ENCODE measurements at places on chromosomes 2 and 18. TPM values are rescaled to one million over a fixed set of nuclear protein-coding genes. Genes with fewer than 3 reads are reported as not detected.

DNA sequence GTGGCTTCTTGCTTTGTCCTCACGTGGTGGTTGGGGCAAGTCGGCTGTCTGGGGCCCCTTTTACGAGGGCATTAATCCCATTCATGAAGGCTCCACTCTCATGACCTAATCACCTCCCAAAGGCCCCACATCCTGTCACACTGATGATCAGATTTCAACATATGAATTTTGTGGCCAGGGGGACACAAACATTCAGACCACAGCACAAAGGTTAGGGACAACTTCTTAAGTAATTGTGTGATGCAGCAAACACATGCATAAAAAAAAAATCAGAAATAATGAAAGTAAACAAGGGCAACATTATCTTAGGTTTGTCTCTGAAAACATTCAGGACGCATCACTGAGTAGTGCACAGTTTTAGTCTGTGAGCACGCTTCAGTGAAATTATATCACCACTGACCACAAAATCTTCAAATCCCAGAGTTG lies 54.2 kb upstream of the FRZB start:
- no peak for DNase-seq

CAPN14 gene
- polyA plus RNA-seq, result 0.08 TPM

SLC16A14 gene
- polyA plus RNA-seq, result 0.90 TPM

GRCh38 chr2:158414538-158414937 lies 42.0 kb downstream of the CCDC148 start:
- DNase-seq, result no peak

IL36RN gene
- not detected for polyA plus RNA-seq

- DNase-seq, result no peak
These were observed 64.1 kb upstream of the SPHKAP start for GRCh38 chr2:228245601-228246000.

DNA sequence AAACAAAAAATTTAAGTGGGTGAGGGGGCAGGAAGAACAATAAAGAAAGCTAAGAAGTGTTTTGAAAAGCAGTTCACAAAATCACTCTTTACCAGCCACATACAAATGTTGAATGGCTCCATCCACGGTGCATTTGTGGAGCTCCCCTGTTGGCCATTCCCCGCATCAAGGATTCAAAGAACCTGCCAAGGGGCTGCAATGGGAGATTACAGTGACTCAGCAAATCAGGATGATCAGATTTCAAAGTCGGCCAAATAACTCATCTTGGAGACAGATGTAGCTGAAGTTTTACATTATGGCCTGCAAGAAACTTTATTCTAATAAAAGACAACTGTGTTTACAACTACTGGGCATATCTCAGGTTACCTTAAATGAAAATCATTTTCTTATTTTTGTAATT lies 26.9 kb downstream of the COL4A3 start:
- DNase-seq, result no peak

DNA sequence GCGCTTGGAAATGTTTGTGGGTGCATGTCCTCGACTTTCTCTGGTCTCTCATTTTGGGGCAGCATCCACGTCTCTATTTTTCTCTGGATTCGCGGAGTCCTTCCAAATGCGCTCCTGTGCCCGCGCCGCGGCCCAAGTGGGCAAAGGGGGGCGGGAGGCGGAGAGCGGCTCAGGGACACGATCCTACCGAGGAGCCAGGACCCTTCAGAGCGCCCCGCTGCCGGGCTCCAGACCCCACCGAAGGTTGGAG lies 990 bp downstream of the EPAS1 start:
- DNase-seq, result no peak

TXNDC2 gene
- polyA plus RNA-seq, result 0.06 TPM

- DNase-seq, result no peak
These were observed 132.7 kb downstream of the SCG2 start for GRCh38 chr2:223469270-223470046.

- DNase-seq, result no peak
These were observed 40.1 kb upstream of the GALNT5 start for GRCh38 chr2:157217409-157217808.

GRCh38 chr2:202043475-202043874 lies 9.8 kb downstream of the FZD7 start:
- DNase-seq, result no peak

ELMOD3 gene
- 15.4 TPM for polyA plus RNA-seq

GRCh38 chr2:233375490-233376314 lies 21.4 kb downstream of the DGKD start:
- no peak for DNase-seq

GALNT5 gene
- 15.3 TPM for polyA plus RNA-seq

DNA sequence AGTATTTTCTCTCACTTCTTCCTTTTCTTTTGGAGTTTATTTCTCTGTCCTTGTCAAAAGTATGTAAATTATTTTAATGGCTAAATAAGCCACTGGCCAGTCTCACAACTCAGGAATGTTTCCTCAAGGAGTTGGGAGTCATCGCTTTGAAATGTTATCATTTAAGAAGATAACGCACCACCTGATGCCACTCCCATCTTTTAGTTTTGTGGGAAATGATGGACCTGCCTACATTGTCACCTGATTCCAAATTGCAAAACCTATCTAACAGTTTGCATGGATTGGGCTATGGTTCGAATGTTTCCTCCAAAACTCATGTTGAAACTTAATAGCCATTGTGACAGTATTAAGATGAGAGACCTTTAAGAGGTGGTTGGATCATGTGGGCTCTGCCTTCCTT lies 32.4 kb upstream of the PPM1B start:
- no peak for DNase-seq

- no peak for DNase-seq
These were observed 91.7 kb upstream of the TRIB2 start for GRCh38 chr2:12624905-12625598.

SERPINB13 gene
- not detected for polyA plus RNA-seq

DNA sequence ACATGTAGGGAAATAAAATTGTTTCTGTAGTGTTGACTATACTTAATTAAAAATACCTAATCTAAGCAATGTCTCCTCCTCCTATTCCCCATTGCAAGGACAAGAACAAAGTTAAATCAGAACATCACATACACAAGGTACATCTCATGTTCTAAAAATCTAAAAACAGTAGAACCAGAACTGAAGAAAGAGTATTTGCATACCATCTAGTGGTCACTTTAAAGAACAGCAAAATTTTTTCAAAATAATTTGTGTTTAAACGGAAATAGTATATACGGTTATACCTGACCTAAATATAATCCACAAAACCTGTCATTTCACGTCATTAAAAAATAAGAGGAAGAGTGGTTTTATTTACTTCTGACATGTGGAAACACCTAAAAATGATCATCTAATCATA lies 294.3 kb upstream of the KCNH7 start:
- peak; percentile 2 for DNase-seq

DNA sequence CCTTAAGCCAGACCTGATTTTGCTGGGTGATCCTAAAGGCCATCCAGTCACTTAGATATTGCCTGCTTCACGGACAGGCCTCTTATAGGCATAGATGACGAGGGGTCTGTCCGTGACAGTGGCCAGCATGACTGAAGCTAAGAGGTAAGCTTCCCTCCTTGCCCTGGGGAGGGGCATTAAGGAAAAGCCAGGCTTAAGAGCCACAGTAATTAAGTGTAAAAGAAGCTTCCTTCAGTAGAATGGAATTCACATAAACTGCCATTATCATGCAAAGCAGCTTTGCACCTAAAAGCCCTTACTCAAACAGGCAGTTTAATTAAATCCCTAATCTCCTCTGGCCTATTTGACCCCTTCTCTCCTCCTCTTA lies 99.4 kb upstream of the PKDCC start:
- no peak for DNase-seq

AGAP1 gene
- 9.4 TPM for polyA plus RNA-seq

MYO1B gene
- 26.5 TPM for polyA plus RNA-seq

MRO gene
- polyA plus RNA-seq, result not detected

FOXD4L1 gene
- 0.13 TPM for polyA plus RNA-seq

DNA sequence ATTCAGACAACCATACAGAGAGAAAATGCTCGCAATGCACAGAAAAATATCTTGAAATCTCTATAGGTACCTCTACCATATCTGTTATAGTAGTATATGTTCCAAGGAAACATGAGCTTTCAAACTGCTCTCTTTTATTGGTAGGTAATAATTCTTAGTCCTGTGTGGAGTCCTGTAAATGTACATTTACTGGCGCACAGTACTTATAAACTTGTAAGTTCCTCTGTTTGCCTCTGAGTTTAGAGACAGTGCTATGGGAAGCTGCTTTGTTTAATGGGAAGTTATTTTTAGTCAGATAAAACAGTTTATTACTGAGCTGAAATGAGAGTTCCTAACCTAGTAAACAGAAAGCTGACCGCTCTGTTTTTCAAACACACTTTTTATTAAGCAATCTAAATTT lies 52.7 kb downstream of the CCDC93 start:
- no peak for DNase-seq

FEZ2 gene
- 37.2 TPM for polyA plus RNA-seq

- DNase-seq, result no peak
These were observed 29.1 kb upstream of the CPS1 start for GRCh38 chr2:210527286-210527685.

GRCh38 chr2:197442857-197443256 lies 8.0 kb upstream of the SF3B1 start:
- DNase-seq, result no peak

DNA sequence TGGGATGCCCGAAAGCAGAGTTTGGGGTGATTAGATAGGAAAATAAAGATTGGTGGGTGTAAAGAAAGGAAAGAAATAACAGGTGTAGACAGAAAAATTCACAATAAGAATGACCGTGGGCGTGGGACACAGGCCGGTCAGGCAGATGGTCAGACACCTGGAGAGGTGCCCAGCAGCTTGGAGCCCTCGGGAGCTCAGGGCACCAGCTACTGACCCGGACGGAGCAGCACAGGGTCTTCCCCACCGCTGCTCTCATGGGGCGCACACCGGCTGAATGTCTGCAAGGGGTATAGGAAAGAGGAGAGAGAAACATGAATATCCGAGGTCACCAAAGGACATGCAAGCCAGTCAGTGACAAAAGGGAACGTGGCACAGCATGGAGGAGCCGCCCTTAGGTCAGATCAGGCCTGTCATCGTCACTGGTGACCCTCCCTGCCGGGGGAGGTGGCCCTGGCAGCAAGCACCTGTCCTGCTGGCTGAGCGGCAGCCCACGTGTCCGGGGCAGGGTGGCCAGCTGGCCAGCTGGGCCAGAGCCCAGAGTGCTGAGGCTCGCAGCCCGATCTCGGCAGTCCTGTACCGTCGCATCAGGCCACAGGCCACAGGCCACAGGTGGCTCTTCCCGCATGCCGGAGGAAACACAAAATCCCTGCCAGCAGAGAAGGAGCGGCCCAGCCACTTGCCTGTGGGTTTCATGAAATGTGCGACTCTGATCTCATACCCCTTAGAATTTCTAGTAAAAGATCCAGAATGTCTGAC lies 112.0 kb upstream of the NDUFV2 start:
- no peak for DNase-seq

GDF7 gene
- 0.03 TPM for polyA plus RNA-seq

GRCh38 chr2:135056790-135057189 lies 4.7 kb downstream of the RAB3GAP1 start:
- no peak for DNase-seq

DNA sequence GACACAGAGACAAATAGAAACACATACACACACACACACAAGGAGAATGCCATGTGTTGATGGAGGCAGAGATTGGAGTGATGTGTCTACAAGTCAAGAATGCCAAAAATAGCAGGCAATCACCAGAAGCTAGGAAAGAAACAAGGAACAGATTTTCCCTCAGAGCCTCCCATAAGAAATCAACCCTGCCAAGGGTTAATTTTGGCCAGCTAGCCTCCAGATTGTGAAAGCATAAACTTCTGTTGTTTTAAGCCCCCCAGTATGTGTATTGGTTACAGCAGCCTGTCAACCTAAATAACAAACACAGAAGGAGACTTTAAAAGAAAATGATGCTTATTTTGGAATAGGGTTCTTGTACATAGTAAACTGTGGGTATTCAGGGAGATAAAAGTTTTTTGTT lies 5.6 kb upstream of the STK39 start:
- no peak for DNase-seq

DNA sequence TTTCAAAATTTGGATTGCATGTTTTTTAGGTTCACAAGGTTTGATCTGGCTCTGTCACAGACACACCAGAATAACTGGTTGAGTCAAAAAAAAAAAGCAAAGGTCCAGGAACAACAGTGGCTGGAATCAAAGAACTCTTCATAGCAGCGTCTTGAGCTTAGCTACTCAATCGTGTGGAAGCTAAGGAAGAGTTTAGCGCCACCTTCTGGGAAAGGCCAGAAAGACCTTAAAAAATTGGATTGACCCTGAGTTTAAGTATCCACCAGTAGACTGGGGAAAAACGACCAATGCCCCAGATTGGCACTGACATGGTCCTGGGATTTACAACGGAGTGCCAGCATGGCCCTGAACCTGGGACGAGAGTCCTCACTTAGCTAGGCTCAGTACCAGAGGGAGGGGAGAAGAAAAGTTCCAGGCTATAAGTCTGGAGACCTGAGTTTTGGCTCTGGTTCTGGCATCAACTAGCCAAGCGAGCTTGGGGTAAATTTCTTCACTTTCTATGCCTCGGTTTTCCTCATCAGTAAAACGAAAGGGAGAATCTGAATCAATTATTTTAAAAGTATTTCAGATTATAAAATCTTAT lies 71.1 kb upstream of the TFCP2L1 start:
- DNase-seq, result peak; percentile 63

GRCh38 chr18:77376043-77376732 lies 126.5 kb downstream of the GALR1 start:
- no peak for DNase-seq

TRAPPC8 gene
- polyA plus RNA-seq, result 14.9 TPM

- DNase-seq, result no peak
These were observed 6.0 kb downstream of the NEMP2 start for GRCh38 chr2:190528521-190529001.

SERPINB11 gene
- polyA plus RNA-seq, result not detected

GRCh38 chr2:101961338-101962191 lies 30.2 kb upstream of the IL1R2 start:
- no peak for DNase-seq

GRCh38 chr2:1686784-1687105 lies 57.6 kb downstream of the PXDN start:
- DNase-seq, result no peak

GRCh38 chr2:26529406-26530239 lies 51.7 kb upstream of the OTOF start:
- DNase-seq, result no peak

DNA sequence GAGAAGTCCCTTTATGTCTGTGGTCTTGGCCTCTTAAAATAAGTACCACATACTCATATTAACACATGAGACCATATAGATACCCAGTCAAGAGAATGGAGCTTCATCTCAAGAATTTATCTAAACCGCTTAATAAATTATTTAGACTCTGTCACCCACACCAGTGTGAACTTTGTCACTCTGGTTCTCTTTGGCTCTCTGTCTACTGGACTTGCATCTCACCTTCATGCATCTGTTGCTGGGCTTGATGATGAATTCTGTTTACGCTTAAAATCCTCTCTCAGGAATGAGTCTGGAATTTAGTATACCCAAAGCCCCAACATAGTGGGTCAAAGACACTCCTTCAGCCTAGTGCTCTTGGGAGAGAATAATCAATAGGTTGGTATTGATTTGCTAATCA lies 73.9 kb downstream of the SETBP1 start:
- DNase-seq, result no peak

PLCD4 gene
- polyA plus RNA-seq, result 8.5 TPM

All from SK-N-SH (cell line).